ENCODE measurements at places on chromosomes 2 and 18.

GRCh38 chr2:236282406-236282805, 18.2 kb upstream of the ASB18 start:
- H3K27ac ChIP-seq: no peak overlapping the region
- no peaks in the 10 kb centered on the region for H3K4me1 ChIP-seq
- H3K36me3 ChIP-seq: no peaks in the 10 kb centered on the region

DNA sequence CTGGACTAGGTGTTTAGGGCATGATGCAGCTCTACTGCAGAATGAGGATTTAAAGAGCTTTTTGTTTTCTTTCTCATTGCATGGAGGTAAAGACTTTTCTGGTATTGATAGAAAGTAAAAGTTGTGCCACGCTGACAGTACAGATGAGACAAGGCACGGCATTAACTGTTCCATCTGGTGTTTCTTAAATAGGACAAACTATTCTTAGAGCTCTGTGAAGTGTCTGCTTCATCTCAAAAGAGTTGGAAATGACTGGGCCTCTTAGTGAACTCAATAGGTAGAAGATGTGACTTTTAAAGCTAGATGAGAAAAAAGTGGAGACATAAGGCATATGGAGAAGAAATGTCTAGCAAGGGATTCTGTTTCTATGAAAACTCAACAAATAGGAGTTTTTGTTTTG, 321.8 kb downstream of the RPRM start:
- H3K27ac ChIP-seq: no peak overlapping the region
- no peaks in the 10 kb centered on the region for H3K36me3 ChIP-seq
- H3K27me3 ChIP-seq: no peaks in the 10 kb centered on the region
- no peaks in the 10 kb centered on the region for H3K4me1 ChIP-seq
- no peak for DNase-seq

GRCh38 chr2:20334605-20335203, 15.9 kb downstream of the PUM2 start:
- no peak overlapping the region for H3K4me3 ChIP-seq
- no peaks in the 10 kb centered on the region for H3K36me3 ChIP-seq
- peaks cover 41% of the 10 kb centered on the region for H3K4me1 ChIP-seq
- H3K27me3 ChIP-seq: no peaks in the 10 kb centered on the region
- no peak overlapping the region for H3K27ac ChIP-seq

DNA sequence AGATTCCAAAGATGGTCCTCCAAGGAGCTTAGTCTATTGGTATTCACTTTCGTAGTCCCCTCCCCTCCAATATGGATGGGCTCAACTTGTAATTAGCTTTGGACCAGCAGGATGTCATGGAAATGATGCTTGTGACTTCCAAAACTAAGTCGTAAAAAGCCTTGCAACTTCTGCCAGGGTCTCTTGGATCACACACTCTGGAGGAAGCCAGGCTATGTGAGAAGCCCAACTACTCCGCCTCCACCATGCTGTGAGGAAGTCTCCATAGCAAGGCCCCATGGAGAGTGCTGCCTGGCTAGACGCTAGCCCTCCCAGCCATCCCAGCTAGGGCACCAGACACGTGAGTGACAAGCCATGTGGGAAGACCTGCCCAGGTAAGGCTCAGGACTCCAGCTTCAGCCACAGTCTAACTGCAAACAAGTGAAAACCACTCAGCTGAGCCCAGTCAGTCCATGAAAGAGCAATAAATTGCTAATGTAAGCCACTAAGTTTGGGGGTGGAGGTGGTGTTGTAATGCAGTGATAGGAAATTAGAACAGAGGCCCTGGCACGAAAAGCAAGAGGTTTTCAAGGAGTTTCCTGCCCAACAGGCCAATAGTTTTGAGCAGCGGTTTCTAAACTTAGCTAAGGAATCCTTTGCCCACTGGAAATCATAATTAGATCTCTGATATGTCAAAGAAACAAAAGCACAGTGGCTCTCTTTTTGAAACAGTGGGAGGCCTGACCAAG, 77.5 kb upstream of the GLI2 start:
- H3K4me1 ChIP-seq: no peaks in the 10 kb centered on the region
- no peak overlapping the region for H3K4me3 ChIP-seq
- no peak overlapping the region for H3K27ac ChIP-seq
- peak; percentile 11 for DNase-seq
- H3K27me3 ChIP-seq: peaks cover 28% of the 10 kb centered on the region
- H3K36me3 ChIP-seq: no peaks in the 10 kb centered on the region

GRCh38 chr18:67916097-67916496, 399.6 kb upstream of the DSEL start:
- H3K4me1 ChIP-seq: no peaks in the 10 kb centered on the region
- H3K36me3 ChIP-seq: no peaks in the 10 kb centered on the region
- DNase-seq: no peak
- no peak overlapping the region for H3K27ac ChIP-seq
- H3K27me3 ChIP-seq: no peaks in the 10 kb centered on the region
